Myocyte (in vitro differentiated cells): ENCODE measurements at places on chromosomes 12 and 14. TPM values are rescaled to one million over a fixed set of nuclear protein-coding genes. Genes with fewer than 3 reads are reported as not detected.

GRCh38 chr12:100450735-100451134, 22.9 kb upstream of the NR1H4 start:
- no peak for DNase-seq

DNA sequence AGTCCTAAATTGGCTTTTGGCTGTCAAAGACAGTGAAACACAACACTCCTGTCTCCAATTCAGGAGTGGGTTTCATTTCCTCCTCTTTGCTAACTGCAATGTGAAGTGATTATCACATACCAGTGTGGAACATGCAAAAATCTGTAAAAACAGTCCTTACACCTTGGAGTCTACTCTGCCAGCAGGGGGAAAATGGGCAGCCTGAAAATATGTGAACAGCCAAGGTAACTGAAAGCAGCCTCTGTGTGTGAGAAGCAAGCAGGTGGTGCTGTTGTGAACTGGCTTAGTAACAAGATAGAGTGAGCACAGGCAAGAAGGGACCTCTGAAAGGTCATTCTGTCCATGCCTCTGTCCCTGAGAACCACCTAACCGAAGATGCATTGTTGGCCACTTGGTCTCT, 6.0 kb downstream of the PRMT8 start:
- DNase-seq = no peak

DNA sequence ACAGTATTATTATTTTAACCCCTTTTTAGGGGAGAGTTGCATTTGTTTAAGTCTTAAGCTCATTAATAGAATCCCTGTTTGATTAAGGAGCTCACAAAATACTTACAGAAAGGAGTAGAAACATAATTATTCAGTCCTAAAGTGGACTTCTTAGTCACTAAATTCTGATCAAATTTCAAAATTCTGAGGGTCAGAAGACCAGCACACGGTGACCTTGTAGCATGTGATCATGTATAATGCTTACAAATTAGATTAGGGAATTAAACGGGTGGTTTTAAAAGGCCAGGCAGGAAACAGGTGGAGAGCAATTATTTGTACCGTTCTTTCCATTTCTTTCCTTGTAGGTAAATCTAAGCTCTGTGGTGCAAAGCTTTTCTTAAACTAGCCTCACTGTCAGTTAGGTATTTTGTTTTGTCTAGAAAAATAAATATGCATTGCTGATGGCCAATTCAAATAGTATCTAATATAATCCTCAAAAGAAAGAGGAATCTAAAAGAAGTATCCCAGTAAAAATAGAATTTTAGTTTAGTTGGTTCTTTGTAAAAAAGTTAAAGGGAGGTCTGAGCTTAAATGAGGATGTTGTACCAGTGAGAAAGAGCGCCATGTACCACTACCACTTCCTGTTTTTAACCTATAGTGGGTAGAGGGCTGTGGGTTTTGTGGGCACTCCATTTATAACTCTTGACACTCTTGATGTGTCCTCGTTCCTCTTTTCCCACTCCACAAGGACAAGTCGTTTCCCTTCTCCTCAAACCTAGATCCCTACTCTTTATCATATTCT, 51.1 kb downstream of the SLC38A1 start:
- no peak for DNase-seq

PRH2 gene
- not detected in 2 replicates for total RNA-seq
